ENCODE measurements at places on chromosomes 2 and 18. TPM values are rescaled to one million over a fixed set of nuclear protein-coding genes. Genes with fewer than 3 reads are reported as not detected.

REG3A gene
- not detected for total RNA-seq

CYP1B1 gene
- 0.92 TPM for total RNA-seq

IL1RL1 gene
- not detected for total RNA-seq

LCT gene
- 0.37 TPM for total RNA-seq

GPAT2 gene
- not detected for total RNA-seq

ESPNL gene
- 0.72 TPM for total RNA-seq

HAAO gene
- total RNA-seq, result 2.4 TPM

SNTG2 gene
- 3.7 TPM for total RNA-seq

CEP192 gene
- 50.2 TPM for total RNA-seq

NYAP2 gene
- not detected for total RNA-seq

VIT gene
- not detected for total RNA-seq

SPC25 gene
- 64.3 TPM for total RNA-seq

GPD2 gene
- total RNA-seq, result 39.4 TPM

Measured in A673 (cell line).